ENCODE measurements at places on chromosomes 7 and 10.

DNA sequence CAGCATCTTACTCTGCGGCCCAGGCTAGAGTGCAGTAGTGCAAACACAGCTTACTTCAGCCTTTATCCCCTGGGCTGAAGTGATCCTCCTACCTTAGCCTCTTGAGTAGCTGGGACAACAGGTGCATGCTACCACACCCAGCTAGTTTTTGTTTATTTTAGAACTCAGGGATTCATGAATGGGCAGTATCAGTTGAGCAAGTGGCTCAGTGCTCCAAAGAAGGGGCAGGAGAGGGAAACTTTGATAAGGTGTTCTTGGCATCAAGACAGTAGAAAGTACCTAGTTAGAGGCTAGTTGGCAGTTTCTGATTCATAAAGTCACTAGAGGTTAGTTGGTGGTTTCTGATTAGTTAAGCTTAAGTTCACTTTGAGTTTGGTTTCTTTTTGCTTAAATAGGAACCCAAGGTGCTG is 18.4 kb downstream of the TRIM24 start:
- DNase-seq, result no peak

- no peak for DNase-seq
These were observed 115.6 kb downstream of the ATXN7L1 start for GRCh38 chr7:105760551-105761447.

DNA sequence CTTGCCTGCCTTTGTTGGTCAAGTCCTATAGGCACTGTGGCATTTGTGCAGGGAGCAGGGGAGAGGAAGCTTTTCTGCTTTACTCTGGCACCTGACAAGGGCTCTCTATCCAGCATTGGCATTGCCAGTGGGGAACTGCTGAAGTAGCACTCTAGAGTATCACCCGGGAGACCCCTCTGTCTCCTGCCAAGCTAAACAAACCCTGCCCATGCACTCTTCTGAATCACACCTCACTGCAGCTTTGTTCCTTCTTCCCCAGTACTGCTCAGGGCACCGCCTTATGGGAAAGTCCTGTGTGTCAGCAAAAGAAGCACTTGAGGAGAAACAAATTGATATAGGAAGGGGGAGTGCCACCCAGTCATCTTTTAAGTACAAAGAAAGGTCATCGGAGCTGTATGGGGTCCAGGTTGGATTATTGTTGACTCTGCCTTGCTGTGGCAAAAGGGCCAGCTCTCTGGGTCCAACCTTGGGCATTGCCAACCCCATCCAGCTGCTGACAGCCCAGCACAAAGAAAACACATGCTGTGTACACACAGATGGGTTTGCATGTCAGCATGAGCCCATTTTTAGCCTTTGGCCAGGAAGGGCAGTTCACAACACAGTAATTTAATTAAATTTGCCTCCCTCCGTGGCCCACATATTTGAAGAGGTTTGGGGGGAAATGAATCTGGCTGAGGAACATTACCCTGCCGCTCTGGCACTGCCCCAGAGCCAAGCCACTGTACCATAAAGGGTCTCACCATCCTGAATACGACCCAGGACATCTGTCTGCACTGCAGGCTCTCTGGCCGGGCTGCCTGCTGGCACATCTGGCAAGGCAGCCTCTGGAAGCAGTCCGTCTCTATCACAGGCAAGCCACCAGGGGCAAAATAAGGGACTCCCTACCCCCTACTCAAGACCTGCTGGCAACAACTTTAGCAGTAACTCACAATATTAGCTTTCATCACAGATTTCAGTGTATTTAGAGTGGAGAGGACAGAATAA is 13.1 kb downstream of the LRRC4 start:
- DNase-seq, result no peak

- no peak for DNase-seq
These were observed 38.2 kb downstream of the HK1 start for GRCh38 chr10:69316313-69317059.

GRCh38 chr7:157612664-157613561 is 276.1 kb downstream of the DNAJB6 start:
- DNase-seq, result peak; percentile 48

DNA sequence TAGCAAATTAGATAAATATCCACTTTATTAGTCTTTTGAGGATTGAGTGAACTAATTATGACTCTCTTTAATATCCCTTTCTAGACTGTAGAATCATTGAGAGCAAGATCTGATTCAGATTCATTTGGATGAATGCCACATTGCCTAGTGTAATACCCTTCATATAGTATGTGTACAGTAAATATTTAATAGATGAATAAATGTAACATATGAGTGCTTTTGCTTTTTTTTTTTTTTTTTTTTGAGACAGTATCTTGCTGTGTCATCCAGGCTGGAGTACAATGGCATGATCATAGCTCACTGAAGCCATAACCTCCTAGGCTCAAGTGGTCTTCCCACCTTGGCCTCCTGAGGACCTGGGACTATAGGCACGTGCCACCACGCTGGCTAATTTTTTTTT is 14.8 kb downstream of the SAMD8 start:
- DNase-seq, result no peak

DNA sequence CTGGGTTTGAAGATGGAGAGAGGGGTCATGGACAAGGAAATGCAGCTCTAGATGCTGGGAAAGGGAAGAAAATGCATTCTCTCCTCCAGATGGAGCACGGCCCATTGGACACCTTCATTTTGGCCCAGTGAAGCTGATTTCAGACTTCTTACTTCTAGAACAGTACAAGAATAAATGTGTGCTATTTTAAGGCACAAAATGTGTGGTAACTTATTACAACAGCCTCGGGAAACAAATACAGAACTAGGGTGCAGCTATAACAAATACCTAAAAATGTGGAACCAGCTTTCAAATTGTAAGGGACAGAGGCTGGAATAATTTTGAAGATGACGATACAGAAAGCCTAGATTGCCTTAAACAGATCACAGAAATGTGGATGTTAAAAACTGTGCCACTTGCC is 54.1 kb downstream of the CYTH3 start:
- no peak for DNase-seq

GRCh38 chr7:18978108-18978495 is 139.3 kb downstream of the TWIST1 start:
- DNase-seq, result no peak

DNA sequence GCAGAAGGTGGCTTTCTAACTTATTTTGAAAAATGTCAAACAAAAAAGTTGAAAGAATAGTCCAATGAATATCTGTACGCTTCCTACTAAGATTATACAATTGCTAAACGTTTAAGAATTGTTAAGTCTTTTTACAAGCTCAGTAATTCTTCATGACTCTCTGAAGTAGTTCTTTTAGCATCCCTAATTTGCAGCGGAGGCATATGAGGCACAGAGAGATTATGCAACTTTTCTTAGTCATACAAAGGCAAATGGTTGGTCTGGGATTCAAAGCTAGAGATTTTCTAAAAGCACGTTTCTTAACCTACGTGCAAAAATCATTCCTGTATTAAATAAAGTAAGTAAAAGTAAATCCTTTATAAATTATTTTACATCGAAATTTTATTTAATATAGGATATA is 254.2 kb downstream of the MAGI2 start:
- DNase-seq, result no peak

- DNase-seq, result no peak
These were observed 11.9 kb upstream of the OR6V1 start for GRCh38 chr7:143040209-143040715.

GRCh38 chr7:117277576-117277975 is 45.3 kb downstream of the WNT2 start:
- DNase-seq, result no peak
